ENCODE measurements at places on chromosomes 5 and 9. TPM values are rescaled to one million over a fixed set of nuclear protein-coding genes. Genes with fewer than 3 reads are reported as not detected.

INSYN2B gene
- polyA plus RNA-seq = not detected

GDNF gene
- polyA plus RNA-seq = 0.24 TPM

PLAC8L1 gene
- 0.29 TPM for polyA plus RNA-seq

DNA sequence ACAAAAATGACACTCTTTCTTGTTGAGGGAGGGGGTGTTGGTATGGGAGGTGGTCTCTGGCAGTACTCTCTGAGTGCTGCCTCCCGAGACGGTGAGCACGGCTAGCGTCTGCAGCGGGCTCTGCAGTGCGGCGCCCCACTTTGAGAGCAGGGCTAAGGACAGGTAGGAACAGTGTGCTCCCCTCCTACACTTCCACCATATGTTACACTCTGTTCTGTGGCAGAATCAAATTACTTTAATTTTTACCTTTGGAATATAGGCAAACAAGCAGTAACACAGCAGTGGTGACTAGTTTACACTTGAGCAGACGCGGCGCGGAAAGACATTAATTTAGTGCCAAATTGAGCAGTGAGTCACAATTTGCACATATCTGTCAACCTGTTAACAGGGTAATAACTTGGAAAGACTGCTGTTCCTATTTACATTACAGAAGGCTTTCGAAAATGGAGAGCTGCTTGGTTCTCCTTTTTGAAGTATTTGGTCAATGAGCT is 136.3 kb downstream of the MED27 start:
- no peak for DNase-seq

GRCh38 chr5:151587796-151588555 is 3.2 kb downstream of the FAT2 start:
- DNase-seq = no peak

GRCh38 chr5:134100283-134101091 is 14.0 kb upstream of the TCF7 start:
- no peak for DNase-seq

All from HepG2 (cell line).